ENCODE measurements at places on chromosomes 5 and 9.

DNA sequence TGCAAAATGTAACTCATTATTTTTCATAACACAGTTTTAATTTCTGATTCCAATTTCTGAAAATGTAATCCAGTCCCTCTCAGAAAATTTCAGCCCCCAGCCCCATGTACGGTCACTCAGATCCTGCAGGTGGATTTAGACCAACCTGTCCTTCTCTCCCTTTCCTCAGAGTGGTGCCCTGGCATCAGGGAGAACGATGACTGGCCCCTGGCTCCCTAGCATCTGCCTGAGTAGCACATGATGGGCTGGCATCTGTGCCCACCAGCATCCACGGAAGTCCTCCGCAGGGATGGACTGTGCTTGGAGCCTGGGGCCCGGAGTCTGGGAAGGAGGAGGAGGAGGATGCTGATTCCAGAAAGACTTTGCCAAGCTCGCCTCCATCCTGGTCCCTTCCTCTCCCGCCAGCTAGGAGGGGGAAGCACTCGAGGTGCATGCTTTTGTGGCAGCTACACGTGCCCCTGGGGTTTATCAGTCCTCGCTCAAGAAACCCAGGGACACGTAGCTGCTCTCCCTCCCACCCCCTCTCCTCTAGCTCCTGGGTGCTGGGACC, 54.4 kb upstream of the RUFY1 start:
- no peak for DNase-seq

GRCh38 chr9:13823026-13823425, 490.9 kb downstream of the NFIB start:
- DNase-seq, result no peak

- no peak for DNase-seq
These were observed 48.5 kb downstream of the PLGRKT start for GRCh38 chr9:5389109-5389732.

DNA sequence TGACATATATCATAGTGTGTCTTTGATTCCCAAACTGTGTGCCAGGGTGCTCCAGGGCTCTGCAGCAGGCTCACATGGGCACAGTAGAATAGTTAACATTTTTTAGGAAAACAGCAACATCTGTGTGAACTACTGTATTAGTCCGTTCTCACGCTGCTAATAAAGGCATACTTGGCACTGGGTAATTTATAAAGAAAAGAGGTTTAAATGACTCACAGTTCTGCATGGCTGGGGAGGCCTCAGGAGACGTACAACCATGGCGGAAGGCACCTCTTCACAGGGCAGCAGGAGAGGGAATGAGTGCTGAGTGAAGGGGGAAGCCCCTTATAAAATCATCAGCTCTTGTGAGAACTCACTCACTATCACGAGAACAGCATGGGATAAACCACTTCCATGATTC, 82.7 kb downstream of the EGFLAM start:
- DNase-seq, result no peak

DNA sequence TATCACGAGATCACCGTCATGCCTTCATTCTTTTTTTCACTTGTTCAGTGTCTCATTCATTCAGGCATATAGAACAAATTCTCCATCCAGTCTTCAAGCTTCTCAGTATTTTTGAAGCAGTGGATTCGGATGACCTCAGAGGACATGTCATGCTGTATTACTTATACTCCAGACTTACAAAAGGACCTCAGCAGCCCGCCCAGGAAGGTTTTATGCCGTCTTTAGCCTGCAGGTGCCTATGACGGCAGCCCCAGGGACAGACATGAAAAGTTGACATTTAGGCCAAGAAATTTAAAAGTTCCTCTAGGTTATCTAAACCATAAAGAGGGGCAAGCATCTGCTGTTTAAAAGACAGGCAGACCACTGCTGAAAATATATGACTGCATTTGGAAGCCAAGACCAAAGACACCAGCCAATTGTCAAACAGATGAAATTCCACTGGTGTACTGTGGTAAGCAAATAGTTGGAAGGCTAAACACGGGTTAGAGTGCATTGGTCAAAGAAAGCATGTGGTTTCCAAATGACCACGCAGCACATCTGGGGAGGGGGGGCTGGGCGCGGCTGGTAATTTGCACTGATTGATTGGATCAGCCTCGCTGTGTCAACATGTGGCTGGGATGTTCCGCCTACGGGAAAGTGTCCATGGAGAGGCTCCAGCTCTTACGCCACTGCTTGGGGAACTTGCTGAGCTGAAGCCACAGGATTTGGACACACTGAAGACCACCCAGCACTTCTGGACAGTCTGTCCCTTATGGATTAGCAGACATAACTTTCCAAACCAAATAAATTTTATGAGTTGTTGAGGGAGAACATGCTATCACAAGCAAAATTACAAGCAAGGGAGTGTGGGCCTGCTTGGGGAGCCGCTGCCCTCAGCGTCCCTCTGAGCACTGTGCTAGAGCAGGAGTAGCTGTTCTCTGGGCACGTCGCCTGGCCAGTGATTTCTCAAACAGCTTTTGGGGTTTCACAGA, 173.6 kb downstream of the FANCC start:
- no peak for DNase-seq

DNA sequence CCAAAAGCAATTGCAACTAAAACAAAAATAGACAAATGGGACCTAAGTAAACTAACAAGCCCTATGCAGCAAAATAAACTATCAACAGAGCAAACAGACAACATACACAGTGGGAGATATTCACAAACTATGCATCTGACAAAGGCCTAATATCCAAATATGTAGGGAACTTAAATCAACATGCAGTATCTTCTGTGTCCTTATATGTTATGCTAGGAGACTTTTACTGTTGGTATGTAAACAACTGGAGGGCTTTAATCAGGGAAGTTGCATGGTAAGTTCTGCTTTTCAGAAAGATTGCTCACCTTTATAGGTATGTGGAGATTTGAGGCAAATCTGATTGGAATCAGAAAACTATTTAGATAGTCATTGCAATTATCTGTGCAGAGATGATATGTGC, 461.2 kb upstream of the RIOK2 start:
- no peak for DNase-seq

GRCh38 chr9:14221119-14221518, 92.8 kb downstream of the NFIB start:
- DNase-seq, result no peak

- no peak for DNase-seq
These were observed 23.7 kb downstream of the ACTL7A start for GRCh38 chr9:108885643-108886348.
